ENCODE measurements at places on chromosomes 7 and 10.

- no peak for DNase-seq
These were observed 113.6 kb upstream of the AMPH start for GRCh38 chr7:38744746-38745145.

DNA sequence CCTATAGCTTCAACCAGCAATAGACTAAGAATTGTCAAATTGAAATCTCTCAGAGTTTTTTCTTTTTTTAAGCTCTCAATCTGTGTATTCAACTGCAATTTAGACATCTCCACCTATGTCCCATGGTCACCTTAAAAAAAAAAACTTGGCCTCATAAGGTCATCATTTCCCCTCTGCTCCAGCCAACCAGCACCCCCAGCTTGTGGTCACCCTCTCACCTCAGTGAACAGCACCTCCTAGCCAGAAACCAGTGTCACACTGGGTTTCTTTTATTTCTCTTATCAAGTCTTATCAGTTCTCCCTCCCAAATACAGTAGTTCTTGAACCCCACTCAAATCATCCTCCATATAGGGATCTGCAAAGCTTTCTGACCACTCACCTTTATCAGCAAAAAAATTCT, 4.0 kb downstream of the ITGB1 start:
- no peak for DNase-seq

DNA sequence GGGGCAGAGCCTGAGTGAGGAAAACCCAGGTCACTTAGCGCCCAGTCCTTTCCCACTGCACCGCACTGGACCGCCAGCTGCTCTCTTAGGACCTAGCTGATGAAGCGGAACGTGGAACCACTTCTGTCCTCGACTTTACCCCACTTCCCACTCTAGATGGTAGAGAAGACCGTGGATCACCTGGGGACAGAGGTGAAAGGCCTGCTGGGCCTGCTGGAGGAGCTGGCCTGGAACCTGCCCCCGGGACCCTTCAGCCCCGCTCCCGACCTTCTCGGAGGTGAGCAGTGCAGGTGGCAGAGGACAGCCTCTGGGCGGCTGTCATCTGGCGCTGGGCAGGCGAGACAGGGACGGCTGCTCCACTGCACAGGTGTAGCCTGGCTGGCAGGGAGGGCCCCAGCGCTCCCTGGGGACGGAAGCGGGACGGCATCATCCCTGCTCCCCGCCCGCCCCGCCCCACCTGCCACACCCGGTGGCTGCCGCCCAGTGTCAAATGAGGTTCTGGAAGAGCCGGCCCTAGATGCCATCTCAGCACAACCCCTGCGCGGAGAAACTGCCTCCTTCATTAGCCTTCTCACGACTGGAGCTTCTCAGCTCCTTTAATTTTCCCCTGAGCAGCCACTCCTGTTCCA, 11.7 kb downstream of the PLAC9 start:
- peak; percentile 26 for DNase-seq

DNA sequence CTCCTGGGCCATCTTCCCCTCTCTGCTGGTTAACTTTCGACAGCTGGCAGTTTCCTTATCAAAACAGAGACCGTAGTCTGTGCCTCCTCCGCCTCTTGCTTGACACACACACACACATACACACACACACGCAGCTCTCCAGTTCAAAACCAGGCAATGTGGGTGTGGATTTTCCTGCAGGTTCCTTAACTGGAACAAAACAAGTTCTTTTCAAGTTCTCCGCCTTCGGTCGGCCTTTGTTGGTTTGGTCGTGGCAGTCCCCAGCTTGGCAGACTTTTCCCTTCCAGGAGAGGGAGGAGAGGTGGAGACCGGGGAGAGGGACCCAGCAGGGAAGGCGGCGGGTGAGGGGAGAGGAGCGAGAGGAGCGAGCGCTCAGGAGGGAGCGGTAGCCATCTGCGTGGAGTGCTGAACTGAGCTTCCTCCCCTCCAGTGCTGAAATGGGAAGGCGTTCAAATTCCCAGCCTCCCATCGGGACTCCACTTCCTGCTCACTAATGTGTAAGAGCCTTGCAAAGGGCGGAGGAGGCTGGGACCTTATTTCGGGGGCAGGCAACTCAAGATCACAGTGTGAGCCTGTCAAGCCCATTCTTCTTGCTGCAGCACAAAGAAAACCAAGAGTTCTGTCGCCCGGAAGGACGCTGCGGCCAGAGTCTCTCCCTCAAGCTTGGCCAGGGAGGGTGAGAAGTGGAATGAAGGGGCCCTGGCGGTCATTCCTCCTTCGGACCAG, 120.6 kb downstream of the PRPF18 start:
- no peak for DNase-seq

GRCh38 chr10:105070952-105071351, 429.9 kb downstream of the SORCS3 start:
- DNase-seq = no peak

GRCh38 chr10:12027539-12027938, 15.1 kb downstream of the UPF2 start:
- DNase-seq = no peak

DNA sequence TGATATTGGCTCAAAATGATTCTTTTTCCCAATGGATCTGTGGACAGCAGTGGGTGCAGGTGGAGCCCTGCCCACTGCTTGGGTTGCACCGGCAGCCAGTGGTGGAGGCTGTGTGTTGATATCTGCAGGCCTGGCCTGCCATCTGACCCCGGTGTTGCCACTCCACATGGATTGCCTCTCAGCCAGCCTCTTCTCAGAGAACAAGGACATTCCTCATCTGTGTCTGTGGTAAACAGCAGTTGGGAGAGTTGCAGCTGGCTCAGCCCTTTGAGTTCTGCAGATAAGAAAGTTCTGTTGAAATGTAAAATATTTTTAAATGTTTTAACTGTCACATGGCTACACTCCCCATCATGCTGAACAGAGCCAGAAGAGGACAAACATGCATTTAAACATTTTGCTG, 374.9 kb upstream of the CELF2 start:
- DNase-seq = no peak

DNA sequence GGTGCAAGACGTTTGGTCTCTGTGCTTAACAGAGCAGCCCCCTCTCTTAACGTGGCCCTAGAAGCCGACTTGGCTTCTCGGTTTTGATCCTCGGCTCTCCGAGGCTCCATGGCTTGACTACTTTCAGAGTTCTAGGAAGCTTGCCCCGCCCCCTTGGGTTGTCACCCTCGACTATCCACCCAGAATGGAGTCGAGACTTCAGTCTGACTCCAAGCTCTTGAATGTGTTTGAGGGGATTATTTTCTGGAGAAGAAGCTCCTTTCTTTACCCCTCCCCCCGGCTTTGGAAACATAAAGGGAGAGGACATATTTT, 448 bp downstream of the SEC24C start:
- peak; percentile 65 for DNase-seq

DNA sequence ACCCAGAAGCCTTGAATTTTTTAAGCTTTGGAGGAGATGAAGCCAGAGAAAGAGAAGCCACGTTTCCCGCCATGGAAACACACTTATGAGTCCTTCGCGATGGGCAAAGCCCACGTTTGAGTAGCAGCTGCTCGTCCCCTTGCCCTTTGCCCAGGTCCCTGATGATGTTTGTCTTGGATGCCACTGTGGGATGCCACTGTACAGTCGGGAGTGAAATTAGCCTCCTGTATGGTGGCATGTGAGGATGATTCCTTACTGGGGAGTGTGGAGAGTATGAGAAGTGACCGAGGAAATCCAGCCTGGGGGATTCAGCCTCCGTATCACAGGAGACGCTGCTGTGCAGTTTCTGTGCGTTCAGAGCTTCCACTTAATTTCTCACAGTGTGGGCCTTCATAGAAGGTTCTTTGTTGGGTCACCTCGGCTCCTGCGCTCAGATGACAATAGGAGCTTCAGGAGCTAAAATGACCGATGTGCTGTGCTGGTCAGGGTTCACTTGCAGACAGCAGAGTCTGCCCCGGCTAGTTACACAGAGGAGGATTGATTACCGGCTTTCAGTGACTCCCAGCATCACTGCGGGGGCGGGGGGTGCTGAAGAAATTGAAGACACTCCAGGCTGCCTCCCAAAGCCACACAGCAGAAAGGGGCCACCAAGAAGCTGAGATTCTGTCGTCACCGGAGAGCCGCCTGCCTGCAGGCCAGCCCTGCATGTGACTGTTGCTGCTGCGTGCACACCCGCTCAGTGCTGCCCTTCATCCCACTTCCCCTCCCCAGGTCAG, 122.1 kb upstream of the SFMBT2 start:
- no peak for DNase-seq

- DNase-seq = peak; percentile 12
These were observed 757 bp downstream of the ANKIB1 start for GRCh38 chr7:92246360-92247101.

GRCh38 chr10:62011558-62011957, 110.1 kb downstream of the ARID5B start:
- DNase-seq = no peak

GRCh38 chr10:89582022-89582421, 46.6 kb upstream of the SLC16A12 start:
- no peak for DNase-seq

GRCh38 chr7:77338883-77339629, 77.1 kb downstream of the GSAP start:
- no peak for DNase-seq

GRCh38 chr10:103584216-103585010, 90.9 kb downstream of the NEURL1 start:
- peak; percentile 53 for DNase-seq

- DNase-seq = peak; percentile 99
These were observed at the start of gene BRAT1 for GRCh38 chr7:2555121-2556052. BRAT1 (minus strand) TSS chr7:2555524; CDS start chr7:2554431, 1,093 bp downstream.

DNA sequence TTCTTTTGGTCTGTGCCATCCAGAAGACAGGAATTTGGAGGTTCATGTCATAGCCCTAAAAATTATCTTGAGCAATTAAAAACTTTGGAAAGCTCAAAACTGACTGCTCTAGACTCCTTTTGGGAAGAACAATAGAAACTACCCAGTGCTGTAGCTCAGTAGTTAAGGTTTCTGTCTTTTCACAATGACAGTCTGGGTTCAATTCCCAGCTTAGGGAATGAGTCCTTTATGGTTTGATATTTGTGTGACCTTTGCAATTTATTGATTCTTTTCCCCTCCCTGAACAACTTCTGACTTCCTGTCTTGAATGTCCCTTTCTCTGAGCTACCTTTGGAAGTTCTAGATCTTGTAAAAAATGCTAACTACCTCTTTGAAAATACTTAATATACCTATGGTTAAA, 603.3 kb upstream of the IGFBP3 start:
- DNase-seq = no peak

- DNase-seq = no peak
These were observed 37.2 kb downstream of the VOPP1 start for GRCh38 chr7:55534916-55535590.

DNA sequence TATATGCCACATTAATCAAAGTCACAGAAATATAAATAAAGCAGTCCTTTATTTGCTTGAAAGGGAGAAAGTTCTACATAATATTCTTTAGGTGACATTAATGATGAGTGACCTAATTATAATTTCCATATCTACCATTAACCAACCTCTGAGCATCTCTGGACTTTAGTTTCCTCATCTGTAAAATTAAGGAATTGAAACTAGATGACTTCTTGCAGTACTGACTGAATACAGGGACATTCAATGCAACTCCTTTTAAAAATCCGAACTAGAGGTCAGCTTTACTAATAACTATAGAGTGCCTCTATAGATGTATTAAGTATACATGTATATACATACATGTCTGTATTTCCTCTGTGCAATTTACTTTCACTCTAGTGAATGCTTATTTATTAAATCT, 3.9 kb downstream of the FMC1 start:
- DNase-seq = no peak

- no peak for DNase-seq
These were observed 1291.5 kb downstream of the TYW1 start for GRCh38 chr7:68288144-68288593.

- DNase-seq = no peak
These were observed 122.1 kb downstream of the RPS24 start for GRCh38 chr10:78155722-78156121.

DNA sequence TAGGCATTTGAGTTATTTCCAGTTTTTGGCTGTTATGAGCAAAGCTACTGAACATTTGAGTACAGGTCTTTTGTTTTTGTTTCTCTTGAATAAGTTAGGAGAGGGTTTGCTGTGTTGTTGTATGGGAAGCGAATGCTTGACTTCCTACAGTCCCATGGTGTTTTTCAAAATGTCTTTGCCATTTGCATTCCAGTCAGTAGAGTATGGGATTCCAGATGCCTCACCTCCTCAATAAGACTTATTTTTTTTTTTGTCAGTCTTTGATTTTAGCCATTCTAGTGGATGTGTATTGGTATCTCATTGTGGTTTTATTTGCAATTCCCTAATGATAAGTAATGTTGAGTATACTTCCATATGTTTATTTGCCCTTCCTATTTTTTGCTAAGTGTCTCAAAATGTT, 19.4 kb downstream of the CDK13 start:
- DNase-seq = no peak

DNA sequence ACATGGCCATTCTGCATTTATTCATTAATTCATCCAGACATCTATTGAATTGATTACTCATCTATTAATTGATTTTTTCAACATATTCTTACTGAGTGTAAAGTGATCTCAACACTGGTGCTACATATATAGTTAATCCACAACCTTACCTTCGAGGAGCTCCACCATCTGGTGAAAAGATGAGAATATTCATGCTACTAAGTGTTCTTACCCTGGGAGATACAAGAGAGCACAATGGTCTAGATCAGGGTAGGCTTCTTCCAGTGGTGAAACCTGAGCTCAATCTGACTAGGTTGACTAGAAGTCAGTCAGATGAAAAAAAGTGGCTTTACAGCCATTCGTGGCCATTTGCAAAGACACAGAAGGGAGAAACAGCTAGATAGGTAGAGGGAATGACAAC, 507.4 kb downstream of the ANKRD7 start:
- DNase-seq = no peak

- DNase-seq = no peak
These were observed 52.1 kb upstream of the HELLS start for GRCh38 chr10:94493463-94493862.

- DNase-seq = no peak
These were observed 44.1 kb upstream of the ATP6V0A4 start for GRCh38 chr7:138842111-138842510.

- no peak for DNase-seq
These were observed 9.9 kb downstream of the VPS50 start for GRCh38 chr7:93242106-93242505.

- DNase-seq = no peak
These were observed 95.7 kb upstream of the PALS2 start for GRCh38 chr7:24477398-24478136.

- DNase-seq = no peak
These were observed 136.4 kb downstream of the CUBN start for GRCh38 chr10:16993186-16993585.

GRCh38 chr10:71250405-71250804, 38.0 kb downstream of the UNC5B start:
- no peak for DNase-seq

GRCh38 chr7:116678780-116679179, 6.8 kb downstream of the MET start:
- no peak for DNase-seq

GRCh38 chr7:9863545-9863944, 1110.1 kb upstream of the PHF14 start:
- DNase-seq = no peak
